ENCODE measurements at places on chromosomes 3 and 15. TPM values are rescaled to one million over a fixed set of nuclear protein-coding genes. Genes with fewer than 3 reads are reported as not detected.

Gene LRRK1
- 5.3 TPM for polyA plus RNA-seq

Gene UBA7
- 19.2 TPM for polyA plus RNA-seq

DNA sequence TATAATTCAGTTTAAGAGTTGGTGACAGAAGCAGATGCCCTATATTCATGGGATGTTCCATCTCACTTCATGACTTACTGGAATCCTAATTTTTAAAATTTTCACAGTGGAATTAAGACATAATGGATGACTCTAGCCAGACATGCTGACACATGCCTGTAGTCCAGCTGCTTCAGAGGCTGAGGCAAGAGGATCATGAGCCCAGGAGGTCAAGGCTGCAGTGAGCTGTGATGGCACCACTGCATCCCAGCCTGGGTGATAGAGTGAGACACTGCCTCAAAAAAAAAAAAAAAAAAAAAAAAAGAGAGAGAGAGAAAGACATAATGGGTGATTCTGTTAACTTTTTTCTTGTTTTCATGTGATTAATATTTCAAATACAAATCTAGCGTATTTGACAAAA, 123.6 kb downstream of the KLHL25 start:
- no peak for DNase-seq

GRCh38 chr3:8663177-8664061, 18.8 kb upstream of the SSUH2 start:
- DNase-seq, result peak; percentile 25
